Testis (tissue), 5 donors: ENCODE measurements at places on chromosomes 5 and 9. TPM values are rescaled to one million over a fixed set of nuclear protein-coding genes. Genes with fewer than 3 reads are reported as not detected.

- DNase-seq = no peak
These were observed 38.8 kb downstream of the CWC27 start for GRCh38 chr5:64807520-64807919.

DNA sequence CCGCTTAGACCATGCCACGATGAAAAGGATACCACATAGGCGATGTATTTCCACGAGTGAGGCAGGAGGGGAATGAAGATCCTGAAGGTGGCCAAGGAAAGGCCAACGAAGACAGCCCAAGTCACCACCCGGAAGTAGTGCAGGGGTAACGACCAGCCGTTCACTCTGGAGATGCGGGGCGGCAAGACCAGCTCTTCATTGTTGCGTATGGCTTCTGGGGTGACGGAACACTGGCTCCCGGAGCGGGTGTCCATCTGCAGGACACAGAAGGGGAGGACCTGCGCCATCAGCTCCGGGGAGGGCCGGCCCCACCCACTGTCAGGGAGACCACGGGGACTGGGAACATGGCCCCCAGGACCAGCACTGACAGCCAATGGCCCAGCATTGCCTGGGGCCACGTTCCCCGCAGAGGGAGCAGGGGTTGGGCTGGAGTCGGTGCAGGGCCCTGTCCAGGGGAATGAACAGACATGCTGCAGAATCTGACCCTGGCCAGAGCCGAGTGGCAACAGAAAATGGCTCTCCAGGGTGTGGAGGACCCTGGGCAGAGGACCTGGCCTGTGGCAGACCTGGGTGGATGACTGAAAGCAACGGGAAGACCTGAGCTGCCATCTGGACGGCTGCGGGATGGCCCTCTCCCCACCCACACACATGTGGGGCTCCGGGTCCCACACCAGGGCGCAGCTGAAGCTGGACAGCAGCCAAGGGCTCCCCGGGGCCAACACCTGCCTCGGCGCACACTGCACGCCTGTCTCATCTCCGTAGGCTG, 17.7 kb downstream of the ZDHHC11B start:
- no peak for DNase-seq

DNA sequence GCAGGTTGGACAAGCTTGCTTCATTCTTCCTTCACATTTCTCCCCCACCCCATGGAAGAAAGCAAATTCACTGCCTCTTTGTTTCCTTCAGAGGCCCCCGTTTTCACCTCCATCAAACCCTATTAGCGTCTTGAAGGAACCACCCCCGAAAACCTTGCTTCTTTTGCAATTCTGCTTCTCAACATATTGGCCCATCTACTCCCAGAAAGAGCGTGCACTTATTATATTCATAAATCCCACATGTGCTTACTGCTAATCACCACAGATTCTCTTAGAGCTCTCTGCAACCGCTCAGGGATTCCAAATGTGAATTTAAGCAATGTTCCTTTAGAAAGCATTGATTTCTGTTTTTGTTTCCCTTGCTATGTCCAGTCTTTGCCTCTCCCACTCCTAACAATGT, 1.1 kb downstream of the F2RL2 start:
- DNase-seq = no peak

GRCh38 chr5:119439140-119439631, 13.1 kb upstream of the HSD17B4 start:
- DNase-seq = no peak

GRCh38 chr5:82259172-82259800, 18.9 kb downstream of the RPS23 start:
- no peak for DNase-seq

- DNase-seq = no peak
These were observed 1282.7 kb upstream of the WWC1 start for GRCh38 chr5:167008705-167009104.

DNA sequence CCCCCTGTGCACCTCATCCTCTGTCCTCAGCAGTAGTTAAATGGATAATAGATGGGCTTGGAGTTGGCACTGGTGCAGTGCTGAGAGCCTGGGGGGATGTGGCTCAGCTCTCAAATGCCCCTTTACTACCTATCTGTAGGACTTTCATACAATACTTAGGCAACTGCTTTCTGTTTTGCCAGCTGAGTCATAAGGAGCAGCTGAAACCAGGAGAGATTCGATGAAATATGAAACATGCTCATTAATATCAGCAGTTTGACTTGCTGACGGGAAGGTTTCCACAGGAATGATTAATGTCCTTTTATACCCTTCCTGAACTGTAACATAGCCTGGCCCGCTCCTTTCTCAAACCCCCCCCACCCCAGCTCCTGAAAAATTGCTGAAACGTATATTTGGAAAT, 142.6 kb downstream of the SAXO1 start:
- DNase-seq = no peak

DNA sequence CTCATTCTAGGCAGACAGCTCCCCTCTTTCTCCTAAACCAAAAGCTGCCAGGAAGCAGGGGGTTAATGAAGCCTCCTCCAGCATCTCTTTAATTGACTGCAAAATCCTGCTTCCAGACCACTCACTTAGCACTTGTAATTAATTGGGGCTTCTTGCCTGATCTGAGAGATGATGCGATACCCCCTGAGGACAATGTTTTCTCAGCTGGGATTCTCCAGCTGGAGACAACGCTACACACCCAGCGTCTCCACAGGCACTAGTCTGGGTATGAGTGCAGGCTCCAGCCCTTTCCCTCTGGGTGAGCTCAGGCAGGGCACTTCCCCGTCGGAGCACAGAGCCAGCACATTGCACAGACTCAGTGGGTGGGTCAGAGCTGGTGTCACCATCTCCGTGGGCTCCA, 16.1 kb downstream of the CPLX2 start:
- DNase-seq = no peak

The OLFML2A gene
- 2.6 TPM for total RNA-seq

The PRSS3 gene
- total RNA-seq = 0.68 TPM

The CNTNAP3B gene
- 26.2 TPM for total RNA-seq

The RNF208 gene
- total RNA-seq = 4.1 TPM

The GCNT4 gene
- total RNA-seq = 1.8 TPM
